ENCODE measurements at places on chromosomes 5 and 9.

- no peak for DNase-seq
These were observed 30.6 kb downstream of the RGMB start for GRCh38 chr5:98804066-98804465.

DNA sequence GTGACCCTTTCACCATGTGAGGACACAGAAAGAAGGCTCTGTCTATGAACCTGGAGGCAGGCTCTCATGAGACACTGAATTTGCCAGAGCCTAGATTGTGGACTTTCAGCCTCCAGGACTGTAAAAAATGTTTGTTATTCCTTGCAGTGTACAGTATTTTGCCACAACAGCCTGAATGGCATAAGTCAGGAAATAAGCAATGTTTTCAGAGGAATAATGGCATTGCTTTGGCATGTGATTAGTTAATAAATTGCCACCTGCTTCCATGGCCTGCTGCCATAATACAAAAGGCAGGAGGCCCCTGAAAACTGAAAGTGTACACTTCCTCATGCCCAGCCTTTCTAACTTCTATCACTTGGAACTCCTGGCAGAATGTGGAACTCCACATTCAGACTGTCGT is 408.1 kb downstream of the GADD45G start:
- DNase-seq, result no peak

DNA sequence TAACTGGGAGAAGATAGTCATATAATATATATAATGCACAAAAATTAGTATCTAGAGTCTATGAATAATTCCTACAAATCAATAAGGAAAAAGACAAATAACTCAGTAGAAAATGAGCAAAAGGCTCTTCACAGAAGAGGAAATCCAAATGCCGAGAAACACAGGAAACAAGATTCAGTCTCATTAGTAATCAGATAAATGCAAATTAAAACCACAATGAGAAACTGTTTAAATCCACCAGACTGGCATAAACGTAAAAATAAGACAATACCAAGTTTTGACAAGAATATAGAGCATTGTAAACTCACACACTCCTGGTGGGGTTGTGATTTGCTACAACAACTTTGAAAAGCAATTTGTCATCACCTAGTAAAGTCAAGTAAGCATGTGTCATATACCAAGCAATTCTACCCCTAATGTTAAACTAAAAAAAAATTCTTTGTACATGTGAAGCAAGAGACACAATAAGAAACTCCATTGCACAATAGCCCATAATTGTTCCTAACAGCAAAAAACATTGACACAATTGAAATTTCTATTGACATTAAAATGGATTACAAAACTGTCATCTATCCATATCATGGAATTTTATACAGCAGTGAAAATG is 21.0 kb upstream of the UBLCP1 start:
- DNase-seq, result no peak

GRCh38 chr5:10130881-10131280 is 118.8 kb downstream of the ATPSCKMT start:
- DNase-seq, result no peak

DNA sequence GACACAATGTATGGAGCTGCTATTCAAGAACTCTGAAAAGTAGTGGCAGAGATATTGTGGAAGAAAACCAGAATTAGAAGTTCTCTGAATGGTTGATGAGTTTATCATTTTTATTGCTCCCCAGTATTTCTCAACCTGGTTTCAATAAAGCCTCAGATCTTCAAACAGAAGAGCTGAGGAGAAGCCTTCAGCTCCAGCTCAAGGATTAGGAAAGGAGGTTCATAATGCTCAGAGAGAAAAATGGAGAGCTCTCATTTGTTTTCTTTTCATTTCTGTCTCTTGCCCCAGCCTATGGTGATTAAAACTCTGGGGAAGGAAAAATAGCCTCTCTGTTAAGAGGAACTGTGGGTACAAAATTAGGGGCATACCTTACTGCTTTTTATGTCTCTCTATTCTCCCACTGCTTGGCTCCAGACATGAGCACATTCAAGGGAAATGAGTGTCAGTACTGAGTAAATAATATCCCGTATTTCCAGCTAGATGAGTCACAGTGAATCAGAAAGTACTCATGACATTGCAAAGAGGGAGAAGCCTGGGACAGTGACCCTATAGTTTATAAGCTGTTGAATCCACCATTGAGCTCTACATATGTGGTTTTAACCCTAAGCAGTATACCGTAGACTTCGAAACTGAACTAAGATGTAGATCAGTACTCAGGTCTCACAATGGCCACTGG is 138.1 kb downstream of the EMB start:
- no peak for DNase-seq

GRCh38 chr5:140042393-140042642 is 781 bp downstream of the NRG2 start:
- DNase-seq, result no peak

GRCh38 chr9:29648601-29649000 is 2075.3 kb upstream of the C9orf72 start:
- no peak for DNase-seq

GRCh38 chr9:79170643-79171042 is 401.1 kb upstream of the TLE4 start:
- DNase-seq, result no peak

- DNase-seq, result no peak
These were observed 23.0 kb downstream of the ZBED3 start for GRCh38 chr5:77064040-77064439.

DNA sequence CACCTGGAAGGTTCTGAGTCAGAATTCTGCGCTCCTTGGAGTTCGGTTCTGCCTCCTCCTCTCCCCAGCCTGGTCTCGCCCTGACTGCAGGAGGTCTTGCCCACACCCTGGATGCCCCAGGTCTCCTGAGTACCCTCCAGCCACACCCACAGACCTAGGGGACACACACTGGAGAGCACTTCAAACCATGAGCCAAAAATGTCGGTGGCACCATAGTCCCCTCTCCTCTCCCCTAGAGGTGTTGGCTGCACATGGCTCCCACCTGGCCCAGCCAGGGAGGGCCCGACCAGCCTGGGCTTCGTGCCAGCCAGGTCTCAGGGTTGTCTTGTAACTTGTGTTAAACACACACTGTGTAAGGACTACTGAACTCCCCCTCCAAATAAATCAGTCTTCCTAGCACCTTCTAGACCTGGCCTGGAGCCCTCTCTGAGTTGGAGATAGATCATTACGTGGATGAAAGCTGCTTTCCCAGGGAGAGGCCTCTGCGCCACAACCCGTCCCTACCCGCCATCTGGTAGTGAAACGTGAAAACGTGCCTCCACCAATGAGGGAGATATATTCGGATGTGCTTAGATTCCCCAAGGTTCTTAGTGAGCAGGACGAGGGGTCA is 49.9 kb upstream of the CTSL start:
- no peak for DNase-seq

DNA sequence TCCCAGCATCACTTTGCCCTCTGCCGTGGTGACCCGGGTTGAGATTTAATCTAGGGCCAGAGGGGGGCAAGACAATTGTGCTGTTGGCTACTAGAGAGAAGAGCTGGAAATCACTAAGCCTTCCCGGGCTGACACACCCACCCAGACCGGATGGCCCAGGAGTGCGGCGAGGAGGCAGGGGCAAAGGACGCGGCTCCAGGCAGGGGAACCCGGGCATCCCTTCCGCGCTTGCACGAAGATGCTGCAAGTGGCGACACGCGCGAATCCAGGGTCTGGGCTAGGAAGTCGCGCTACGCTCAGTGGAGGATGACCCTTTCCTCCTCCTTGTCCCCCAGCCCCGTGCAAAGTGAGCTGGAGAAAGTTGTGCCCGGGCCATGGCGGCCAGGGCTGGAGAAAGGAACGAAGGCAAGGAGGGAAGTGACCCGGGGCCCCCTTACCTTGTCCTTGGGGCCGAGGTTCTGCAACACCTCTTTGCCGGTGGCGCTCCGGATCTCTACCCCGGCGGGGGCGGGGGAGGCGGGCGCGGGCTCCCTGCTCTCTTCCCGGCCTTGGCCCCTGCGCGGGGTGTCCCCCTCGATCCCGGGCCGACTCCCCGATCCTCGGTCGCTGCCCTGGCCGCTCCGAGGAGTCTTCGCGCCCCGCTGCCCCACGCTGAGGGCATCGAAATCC is 693 bp downstream of the DPYSL3 start:
- no peak for DNase-seq

DNA sequence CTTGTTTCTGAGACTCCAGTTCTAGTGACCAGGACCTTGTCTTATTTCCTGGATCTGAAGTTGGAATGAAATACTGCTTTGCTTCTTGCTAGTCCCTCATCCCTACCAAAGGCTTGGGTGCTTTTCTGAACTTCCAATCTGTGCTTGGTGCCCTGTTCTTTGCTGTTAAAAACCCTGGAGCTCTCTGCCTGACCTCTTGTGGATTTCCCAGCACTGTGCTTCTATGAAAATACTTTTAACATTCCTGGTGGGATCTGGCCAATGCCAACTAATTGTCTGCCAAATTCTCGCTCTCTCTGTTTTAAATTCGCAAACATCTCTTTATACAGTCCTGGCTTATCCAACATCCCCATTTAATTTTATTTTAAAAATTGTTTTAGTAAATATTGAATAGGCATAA is 26.7 kb upstream of the CSNK1G3 start:
- no peak for DNase-seq

DNA sequence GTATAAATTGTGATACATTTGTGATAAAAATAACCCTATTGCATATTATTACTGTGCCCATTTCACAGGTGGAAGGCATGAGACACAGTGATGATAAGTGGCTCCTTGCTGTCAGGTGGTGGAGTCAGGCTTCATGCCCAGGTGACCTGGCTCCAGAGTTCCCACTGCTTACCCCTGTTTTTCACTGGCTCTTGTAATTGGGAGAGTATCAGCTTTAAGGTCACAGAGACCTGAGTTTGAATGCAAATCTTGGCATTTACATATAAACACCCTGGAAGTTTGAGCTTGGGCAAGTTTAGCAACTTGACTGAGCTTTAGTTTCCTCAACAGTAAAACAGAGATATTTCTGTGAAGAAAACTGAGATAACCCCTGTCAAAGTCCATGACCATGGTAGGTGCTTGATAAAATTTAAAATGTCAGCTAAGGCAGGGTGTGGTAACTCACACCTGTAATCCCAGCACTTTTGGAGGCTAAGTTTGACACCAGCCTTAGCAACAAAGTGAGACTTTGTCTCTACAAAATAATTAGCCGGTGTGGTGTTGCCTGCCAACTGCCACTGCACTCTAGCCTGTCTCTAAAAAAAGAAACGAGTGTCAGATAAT is 29.2 kb downstream of the MAT2B start:
- no peak for DNase-seq

- DNase-seq, result peak; percentile 90
These were observed 7.9 kb downstream of the CCL21 start for GRCh38 chr9:34701769-34702736.

DNA sequence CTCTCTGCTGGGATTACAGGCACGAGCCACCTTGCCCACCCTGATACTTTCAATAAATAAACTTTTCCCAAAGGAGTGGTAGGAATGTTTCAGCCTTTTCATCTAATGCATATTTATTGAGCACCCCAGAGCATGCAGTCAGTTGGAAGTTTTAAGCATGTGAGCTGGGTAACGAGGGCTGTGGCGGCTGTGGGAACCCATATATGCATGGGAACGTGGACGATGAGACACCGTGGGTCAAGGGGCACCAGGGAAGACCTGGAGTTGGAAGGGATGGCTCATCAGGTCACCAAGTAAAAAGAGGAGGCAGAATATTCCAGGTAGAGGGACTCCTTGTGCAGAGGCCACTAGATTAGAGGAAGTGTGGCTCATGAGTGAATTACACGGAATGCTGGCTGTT is 64.7 kb downstream of the ANKRD33B start:
- no peak for DNase-seq

DNA sequence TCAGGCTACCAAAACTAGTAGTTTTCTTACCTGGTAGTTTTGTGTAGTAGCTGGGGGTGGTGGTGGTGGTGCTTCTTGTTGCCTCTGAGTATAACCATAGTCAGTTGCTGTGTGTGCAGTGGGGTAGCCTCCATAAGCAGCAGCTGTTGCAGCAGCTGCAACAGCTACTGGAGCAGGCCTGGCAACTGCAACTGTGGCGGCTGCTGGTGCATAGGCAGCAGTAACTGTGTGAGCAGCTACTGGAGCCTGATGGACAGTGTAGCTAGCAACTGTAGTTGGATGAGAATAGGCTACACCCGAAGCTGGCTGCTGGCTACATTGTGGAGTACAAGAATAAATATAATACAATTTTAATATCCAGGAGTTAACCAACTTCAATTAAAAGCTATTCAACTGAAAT is 24.7 kb downstream of the ZFR start:
- DNase-seq, result no peak

- DNase-seq, result no peak
These were observed 5.5 kb downstream of the CD74 start for GRCh38 chr5:150407096-150407720.

- no peak for DNase-seq
These were observed 240.4 kb downstream of the GLIS3 start for GRCh38 chr9:4059437-4059836.

GRCh38 chr5:2900360-2900759 is 148.9 kb upstream of the IRX2 start:
- no peak for DNase-seq

GRCh38 chr5:34412736-34413135 is 243.4 kb upstream of the RAI14 start:
- DNase-seq, result no peak

- DNase-seq, result no peak
These were observed 90.8 kb downstream of the MACROH2A1 start for GRCh38 chr5:135308245-135308644.

DNA sequence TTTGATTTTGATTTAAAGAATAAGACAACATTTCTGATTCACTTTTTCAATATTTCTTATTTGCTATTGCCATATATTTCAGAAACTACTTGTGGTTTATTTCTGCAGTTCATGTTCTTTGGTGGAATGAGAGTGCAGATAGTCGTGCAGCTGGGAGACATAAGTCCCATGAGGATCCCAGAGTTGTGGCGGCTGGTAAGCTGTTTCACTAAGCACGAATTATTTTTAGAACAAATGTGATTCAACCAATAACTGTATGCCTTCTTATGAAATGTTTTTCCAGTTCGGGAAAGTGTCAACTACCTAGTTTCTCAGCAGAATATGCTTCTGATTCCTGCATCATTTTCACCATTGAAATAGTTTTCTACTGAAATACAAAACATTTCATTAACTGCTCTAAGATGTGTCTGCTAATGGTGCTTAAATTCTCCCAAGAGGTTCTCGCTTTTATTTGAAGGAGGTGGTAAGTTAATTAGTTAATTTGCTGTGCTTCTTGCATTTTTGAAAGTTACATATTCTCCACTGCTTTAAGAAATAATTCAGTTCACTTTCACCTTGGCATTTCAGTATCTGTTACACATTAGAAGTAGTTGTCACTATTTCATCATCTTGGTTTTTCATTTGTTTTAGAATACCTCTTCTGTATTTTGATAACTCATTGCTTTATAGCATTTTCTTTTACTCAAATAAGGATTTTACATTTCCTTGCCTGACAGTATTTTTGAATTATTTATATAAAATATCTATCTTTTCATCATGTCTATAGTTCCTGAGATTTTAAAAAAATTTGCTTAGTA is 9.0 kb downstream of the NIPSNAP3B start:
- DNase-seq, result no peak

GRCh38 chr9:84832453-84832852 is 162.9 kb downstream of the NTRK2 start:
- DNase-seq, result no peak
